Heart right ventricle (tissue), 16 donors: ENCODE measurements at places on chromosomes 4 and X.

DNA sequence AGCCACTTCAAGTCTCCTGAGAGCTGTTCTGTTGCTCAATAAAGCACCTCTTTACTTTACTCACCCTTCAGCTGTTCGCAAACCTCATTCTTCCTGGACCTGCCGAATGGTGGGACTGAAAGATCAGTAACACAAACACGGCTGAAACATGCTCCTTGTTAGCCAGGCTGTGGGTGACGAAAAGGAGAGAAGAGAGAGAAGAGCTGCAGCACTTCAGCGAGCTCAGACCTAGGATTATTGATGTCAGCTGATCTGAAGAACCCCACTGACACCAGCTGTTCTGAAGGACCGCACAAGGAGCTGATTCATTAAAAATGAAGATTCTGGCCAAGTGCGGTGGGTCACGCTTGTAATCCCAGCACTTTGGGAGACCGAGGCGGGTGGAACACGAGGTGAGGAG, 2020.0 kb upstream of the ADGRL3 start:
- no peaks in the 10 kb centered on the region for H3K27me3 ChIP-seq
- H3K4me1 ChIP-seq: no peaks in the 10 kb centered on the region
- no peaks in the 10 kb centered on the region for H3K36me3 ChIP-seq
- no peak for DNase-seq

DNA sequence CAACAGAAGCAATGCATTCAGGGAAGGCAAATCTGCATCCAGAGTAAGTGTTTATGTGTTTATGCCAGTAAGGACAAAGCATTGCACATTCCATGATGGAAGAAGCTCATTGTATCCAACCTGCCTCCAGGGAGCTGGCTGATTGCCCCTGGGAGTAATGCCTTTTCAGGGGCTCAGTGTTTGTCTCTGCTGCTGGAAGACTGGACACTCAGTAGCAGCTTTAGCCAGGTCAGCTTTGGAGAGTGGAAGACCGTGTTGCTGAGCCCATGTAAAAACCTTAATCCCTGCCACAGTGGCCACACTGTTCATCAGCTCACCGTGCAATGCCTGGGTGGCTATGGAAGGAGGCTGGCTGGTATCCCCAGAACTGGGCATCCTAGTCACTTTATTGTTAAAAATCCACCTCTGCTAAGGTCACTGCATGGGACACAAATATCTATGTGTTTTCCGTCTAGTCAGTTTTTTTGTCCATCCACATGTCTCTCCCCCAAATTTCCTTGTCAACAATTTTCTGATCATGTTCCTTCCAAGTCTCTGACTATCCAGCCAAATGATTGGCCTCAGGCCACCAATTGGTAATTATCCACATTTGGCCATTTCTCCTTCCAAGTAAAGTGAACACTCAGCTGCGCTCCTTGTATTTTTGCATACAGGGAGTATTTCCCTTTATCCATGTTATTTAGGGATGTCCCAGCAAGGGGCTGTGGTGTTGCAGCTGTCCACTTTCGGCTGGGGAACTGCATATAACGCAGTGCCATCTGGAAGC, 2044.5 kb upstream of the AGA start:
- no peaks in the 10 kb centered on the region for H3K36me3 ChIP-seq
- no peaks in the 10 kb centered on the region for H3K27me3 ChIP-seq
- H3K27ac ChIP-seq: no peak overlapping the region

- H3K27me3 ChIP-seq: no peaks in the 10 kb centered on the region
- H3K27ac ChIP-seq: no peak overlapping the region
- H3K36me3 ChIP-seq: no peaks in the 10 kb centered on the region
- H3K4me3 ChIP-seq: no peak overlapping the region
- H3K4me1 ChIP-seq: no peaks in the 10 kb centered on the region
Measured at GRCh38 chr4:188082796-188083195, 26.6 kb downstream of the TRIML2 start.

GRCh38 chrX:144637731-144638130, 609.6 kb upstream of the SPANXN1 start:
- DNase-seq: no peak
- H3K4me1 ChIP-seq: no peaks in the 10 kb centered on the region
- no peaks in the 10 kb centered on the region for H3K36me3 ChIP-seq
- H3K27ac ChIP-seq: no peak overlapping the region
- H3K27me3 ChIP-seq: no peaks in the 10 kb centered on the region

DNA sequence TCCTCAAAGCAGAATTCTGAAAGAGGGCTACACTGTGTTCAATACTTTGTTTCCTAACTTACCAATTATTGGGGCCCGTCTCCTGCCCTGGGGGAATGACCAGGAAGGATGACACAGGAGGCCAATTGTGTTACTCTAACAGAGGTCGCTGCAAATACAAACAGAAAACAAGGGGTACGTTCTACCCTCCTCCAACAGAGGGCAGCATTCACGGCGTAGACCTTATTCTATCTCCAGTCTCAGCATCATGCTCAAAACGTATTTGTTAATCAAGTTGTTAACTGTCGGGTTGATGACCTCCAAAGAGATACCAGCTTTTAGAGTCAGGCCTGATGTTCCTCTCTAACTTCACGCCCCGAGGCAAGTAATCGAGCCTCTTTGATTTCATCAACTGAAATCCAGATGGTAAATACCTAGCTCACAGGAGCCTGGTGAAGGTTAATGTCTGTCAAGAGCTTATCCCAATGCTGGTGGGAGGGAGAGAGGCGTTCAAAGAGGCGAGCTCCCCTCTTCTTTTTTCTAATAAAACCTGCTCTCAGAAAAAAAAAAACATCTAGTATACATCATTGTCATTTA, 181.0 kb upstream of the KCNIP4 start:
- no peak overlapping the region for H3K4me3 ChIP-seq
- no peaks in the 10 kb centered on the region for H3K4me1 ChIP-seq
- H3K36me3 ChIP-seq: no peaks in the 10 kb centered on the region
- no peaks in the 10 kb centered on the region for H3K27me3 ChIP-seq

GRCh38 chr4:84965553-84966381, 723 bp downstream of the WDFY3 start:
- H3K27ac ChIP-seq: peak overlapping the region; percentile 91
- no peaks in the 10 kb centered on the region for H3K36me3 ChIP-seq
- no peaks in the 10 kb centered on the region for H3K27me3 ChIP-seq
- peaks cover 7% of the 10 kb centered on the region for H3K4me1 ChIP-seq
- peak overlapping the region; percentile 93 for H3K4me3 ChIP-seq

DNA sequence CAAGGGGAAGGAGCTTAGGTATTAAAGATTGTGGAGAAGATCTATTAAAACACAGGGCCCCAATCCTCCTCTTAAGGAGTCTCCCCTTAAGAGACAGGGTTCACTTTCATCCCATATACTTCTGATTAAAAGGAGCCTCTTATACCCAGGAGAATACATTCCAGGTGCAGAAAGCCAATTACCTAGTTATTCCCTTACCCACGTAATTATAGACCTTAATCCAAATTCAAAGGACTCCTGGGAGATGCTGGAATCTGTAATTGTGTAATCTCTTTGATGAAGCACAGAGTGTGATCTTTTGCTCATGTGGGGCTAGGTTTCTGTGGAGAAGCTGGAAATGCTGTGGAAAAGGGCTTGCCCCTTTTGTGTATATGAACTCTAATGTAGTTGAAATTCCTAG, 1.4 kb upstream of the SEC24B start:
- H3K4me1 ChIP-seq: peaks cover 44% of the 10 kb centered on the region
- H3K4me3 ChIP-seq: peak overlapping the region; percentile 90
- DNase-seq: no peak
- H3K36me3 ChIP-seq: no peaks in the 10 kb centered on the region
- H3K27me3 ChIP-seq: no peaks in the 10 kb centered on the region

DNA sequence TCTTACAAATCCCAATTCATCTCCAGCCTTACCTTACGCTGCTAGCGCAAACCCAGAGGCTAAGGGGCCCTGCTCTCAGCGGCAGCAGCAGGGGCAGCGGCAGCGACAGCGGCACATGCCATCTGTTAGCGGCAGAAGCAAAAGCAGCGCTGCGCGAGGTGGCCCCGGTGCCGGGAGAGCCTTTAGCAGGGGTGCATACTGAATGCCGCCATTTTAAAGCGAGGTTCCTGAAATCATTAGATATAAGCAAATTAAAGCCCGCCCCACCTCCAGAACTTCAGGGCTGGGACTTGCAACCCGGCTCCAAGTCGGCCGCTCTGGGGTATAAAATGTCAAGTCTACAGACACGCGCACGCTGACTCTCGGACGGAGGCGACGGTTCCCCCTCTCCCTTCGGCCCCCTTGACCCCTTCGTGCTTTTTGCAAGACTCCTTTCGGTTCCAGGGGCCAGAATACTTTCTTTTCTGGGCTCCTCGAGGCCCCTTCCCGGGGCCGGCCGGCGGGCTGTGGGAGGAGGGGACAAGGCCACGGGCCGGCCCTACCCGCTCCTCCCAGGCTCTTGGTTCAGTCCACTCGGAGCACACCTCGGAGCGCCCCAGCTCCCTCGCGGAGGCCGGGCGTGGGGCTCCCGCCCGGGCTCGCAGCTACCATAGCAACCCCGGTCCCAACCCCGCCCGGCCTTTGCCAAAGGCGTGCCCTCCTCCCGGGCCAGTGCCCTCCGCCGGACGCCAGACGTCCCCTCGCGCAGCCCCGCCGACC, at the start of gene MBNL3:
MBNL3 (minus strand) TSS at position 220 of the 759 bp plus-strand sequence. CDS start 49,427 bp downstream, outside the sequence.
- DNase-seq: peak; percentile 21
- no peaks in the 10 kb centered on the region for H3K4me1 ChIP-seq

DNA sequence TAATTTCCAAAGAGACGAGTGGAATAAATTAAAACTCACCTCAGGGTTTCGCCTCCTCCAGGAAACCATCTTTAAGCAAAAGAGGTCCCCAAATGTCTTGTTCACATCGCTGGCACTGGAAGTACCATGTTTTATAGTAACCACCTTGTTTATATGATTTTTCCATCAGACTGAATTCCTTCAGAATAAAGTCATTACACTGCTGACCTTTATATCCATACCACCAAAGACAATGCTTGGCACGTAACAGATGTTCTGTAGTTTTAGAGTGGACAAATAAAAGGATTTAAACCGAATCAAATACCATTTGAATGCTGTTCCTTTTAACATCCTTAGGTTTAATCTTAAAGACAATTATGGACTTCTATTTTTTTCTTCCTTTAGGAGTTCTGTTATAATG, 4.7 kb downstream of the NUDT6 start:
- no peak for DNase-seq
- H3K4me1 ChIP-seq: peaks cover 3% of the 10 kb centered on the region

GRCh38 chr4:21792736-21793135, 155.8 kb downstream of the KCNIP4 start:
- no peak overlapping the region for H3K4me3 ChIP-seq
- no peak overlapping the region for H3K27ac ChIP-seq
- no peaks in the 10 kb centered on the region for H3K27me3 ChIP-seq
- no peaks in the 10 kb centered on the region for H3K4me1 ChIP-seq
- no peak for DNase-seq

DNA sequence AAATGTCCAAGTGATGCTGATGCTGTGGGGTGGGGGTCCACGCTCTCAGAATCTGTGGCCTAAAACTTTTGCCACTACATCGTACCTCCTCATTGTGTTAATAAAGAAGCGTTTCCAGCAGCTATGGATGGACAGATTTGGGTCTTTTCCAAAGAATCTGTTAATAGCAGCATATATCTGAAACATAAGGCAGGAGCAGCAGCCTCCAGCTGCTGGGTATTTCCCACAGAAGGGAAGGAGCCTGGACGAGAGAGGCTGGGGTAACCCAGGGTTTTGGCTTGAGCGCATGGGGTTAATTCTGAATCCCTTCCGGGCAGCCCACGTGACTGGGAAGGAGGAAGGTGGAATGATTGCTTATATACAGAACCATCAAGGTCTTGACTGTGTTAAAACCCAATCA, 332.4 kb downstream of the BCOR start:
- H3K4me3 ChIP-seq: no peak overlapping the region
- H3K27me3 ChIP-seq: no peaks in the 10 kb centered on the region

GRCh38 chr4:1241936-1242505, 6.9 kb downstream of the CTBP1 start:
- H3K36me3 ChIP-seq: peaks cover 22% of the 10 kb centered on the region
- peaks cover 70% of the 10 kb centered on the region for H3K4me1 ChIP-seq
- no peak overlapping the region for H3K4me3 ChIP-seq
- peak; percentile 2 for DNase-seq
- no peaks in the 10 kb centered on the region for H3K27me3 ChIP-seq
- H3K27ac ChIP-seq: no peak overlapping the region

GRCh38 chr4:155079871-155080270, 128.6 kb upstream of the NPY2R start:
- H3K4me1 ChIP-seq: no peaks in the 10 kb centered on the region
- no peaks in the 10 kb centered on the region for H3K36me3 ChIP-seq
- no peak overlapping the region for H3K4me3 ChIP-seq

- H3K36me3 ChIP-seq: no peaks in the 10 kb centered on the region
- H3K27ac ChIP-seq: no peak overlapping the region
- no peaks in the 10 kb centered on the region for H3K4me1 ChIP-seq
- DNase-seq: no peak
- H3K27me3 ChIP-seq: no peaks in the 10 kb centered on the region
Measured at GRCh38 chrX:31590581-31591114, 518.8 kb upstream of the FTHL17 start.

DNA sequence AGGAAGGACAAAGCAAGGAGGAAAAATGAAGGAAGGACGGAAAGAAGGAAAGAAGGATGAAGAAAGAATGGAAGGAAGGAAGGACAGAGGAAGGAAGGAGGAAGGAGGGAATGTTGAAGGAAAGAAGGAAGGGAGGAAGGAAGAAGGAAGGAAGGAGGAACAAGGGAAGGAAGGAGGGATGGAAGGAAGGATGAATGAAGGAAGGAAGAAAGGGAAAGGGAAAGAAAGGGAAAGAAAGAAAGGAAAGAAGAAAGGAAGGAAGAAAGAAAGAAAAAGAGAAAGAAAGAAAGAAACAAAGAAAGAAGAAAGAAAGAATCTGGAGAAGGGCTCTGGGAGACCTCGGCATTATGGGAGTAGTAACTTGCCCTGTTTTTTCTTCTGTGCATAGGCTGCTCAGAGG, 70.8 kb upstream of the SHISA3 start:
- H3K4me1 ChIP-seq: no peaks in the 10 kb centered on the region
- H3K4me3 ChIP-seq: no peak overlapping the region
- H3K27ac ChIP-seq: no peak overlapping the region

DNA sequence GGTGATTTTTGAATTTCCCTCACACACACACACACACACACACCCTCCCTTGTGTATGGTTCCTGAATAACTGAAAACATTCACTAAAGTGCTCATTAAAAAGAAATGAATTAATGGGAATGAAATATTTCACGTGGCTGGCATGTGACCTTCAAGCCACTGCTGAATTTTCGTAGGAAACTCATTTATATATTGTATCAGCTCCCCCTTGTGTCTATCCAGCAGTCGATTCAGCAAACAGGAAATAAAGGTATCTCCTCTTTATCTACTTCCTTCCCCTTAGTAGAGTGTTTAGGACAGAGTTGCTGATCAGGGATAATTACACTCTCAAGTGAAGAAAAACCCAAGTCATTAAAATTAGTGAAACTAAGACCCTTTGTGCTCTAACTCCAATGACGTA, 912.6 kb upstream of the LCORL start:
- DNase-seq: no peak
- no peak overlapping the region for H3K27ac ChIP-seq
- no peak overlapping the region for H3K4me3 ChIP-seq
- H3K27me3 ChIP-seq: no peaks in the 10 kb centered on the region
- H3K36me3 ChIP-seq: no peaks in the 10 kb centered on the region
